ENCODE measurements at places on chromosomes 7 and 10.

GRCh38 chr10:94423627-94424026, 21.3 kb downstream of the TBC1D12 start:
- peak; percentile 24 for DNase-seq

GRCh38 chr7:31796375-31796774, 109.4 kb downstream of the PPP1R17 start:
- no peak for DNase-seq

DNA sequence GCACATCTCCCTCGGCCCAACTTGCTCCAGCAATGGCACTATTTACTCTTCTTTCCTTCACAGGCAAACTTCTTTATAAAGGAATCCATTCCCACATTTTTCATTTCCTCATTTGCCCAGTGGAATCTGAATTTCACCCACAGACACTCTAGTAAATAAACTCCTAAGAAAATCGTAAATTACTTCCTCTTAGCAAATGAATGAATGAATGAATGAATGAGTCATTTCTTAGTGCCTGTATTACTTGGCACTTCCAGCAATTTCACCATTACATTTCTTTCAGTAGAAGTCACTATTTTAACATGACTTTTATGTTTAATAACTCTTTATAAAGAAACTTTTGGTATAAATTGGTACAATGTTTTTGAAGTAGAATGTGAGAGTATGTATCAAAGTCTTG, 55.7 kb downstream of the DDC start:
- no peak for DNase-seq

GRCh38 chr10:4046030-4046429, 261.0 kb upstream of the KLF6 start:
- no peak for DNase-seq

GRCh38 chr10:74871595-74872382, 45.4 kb downstream of the KAT6B start:
- no peak for DNase-seq

- peak; percentile 19 for DNase-seq
These were observed 34.9 kb downstream of the TAX1BP1 start for GRCh38 chr7:27774717-27775328.

GRCh38 chr7:7533831-7534430, 1.7 kb downstream of the COL28A1 start:
- DNase-seq = no peak

GRCh38 chr10:89867964-89868363, 166.6 kb downstream of the KIF20B start:
- DNase-seq = no peak

GRCh38 chr7:33458581-33458980, 329.2 kb downstream of the BBS9 start:
- no peak for DNase-seq

- DNase-seq = peak; percentile 48
These were observed 169.3 kb upstream of the AKR1E2 start for GRCh38 chr10:4656576-4657194.

DNA sequence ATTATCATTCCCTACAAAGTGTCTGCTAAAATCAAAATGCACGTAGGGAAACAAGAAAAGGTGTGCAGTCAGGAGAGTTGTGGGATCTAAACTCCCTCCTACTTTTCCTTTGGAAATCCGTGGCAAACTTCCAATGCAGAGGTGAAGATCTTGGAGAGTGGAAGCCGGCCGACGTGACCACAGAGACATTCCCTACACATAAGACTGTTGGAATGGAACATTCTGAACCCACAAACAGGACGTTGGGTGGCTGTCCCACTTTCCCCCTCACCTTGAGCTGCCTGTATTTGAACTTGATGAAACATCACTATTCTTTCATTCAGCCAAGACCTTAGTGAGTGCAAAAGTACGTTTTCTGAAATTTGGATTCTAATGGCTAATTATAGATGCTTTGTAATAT, 65.9 kb downstream of the PRKCQ start:
- DNase-seq = no peak

DNA sequence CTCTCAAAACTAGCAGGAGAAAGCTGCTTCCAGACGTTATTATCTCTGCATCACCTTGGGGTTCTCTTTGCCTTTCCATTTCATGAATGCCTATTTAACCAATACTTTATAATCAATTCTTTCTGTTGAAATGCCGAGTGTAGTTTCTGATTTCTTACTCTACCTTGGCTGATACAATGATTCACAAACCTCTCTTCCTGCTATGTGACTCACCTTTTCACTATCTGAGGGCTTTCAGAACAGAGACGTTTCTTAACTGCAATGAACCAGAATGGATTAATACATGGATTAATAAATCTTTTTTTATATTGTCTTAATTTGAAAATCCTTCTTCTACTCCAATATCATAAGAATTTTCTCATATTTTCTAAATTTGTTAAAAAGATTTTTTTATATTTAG, 46.4 kb upstream of the ZNF746 start:
- no peak for DNase-seq

- DNase-seq = peak; percentile 60
These were observed 37.2 kb downstream of the PIK3AP1 start for GRCh38 chr10:96683065-96683464.

- DNase-seq = peak; percentile 14
These were observed 291.9 kb downstream of the GFRA1 start for GRCh38 chr10:115981081-115981480.

- no peak for DNase-seq
These were observed 128.4 kb upstream of the FZD1 start for GRCh38 chr7:91135703-91136430.

- DNase-seq = no peak
These were observed 10.5 kb upstream of the C10orf71 start for GRCh38 chr10:49288341-49289065.

- no peak for DNase-seq
These were observed 1.5 kb upstream of the MIOS start for GRCh38 chr7:7565018-7565680.

DNA sequence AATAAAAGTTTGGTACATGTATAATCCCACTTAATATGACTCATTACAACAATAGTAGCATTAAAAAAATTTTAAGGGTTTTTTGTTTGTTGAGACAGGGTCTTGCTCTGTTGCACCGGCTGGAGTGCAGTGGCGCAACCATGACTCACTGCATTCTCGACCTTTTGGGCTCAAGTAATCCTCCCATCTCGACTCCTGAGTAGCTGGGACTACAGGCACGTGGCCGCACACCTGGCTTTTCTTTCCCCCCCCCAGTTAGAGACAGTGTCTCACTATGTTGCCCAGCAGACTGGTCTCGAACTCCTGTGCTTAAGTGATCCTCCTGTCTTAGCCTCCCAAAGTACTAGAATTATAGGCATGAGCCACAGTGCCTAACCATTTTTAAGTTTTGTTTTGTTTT, 40.7 kb downstream of the KMT2C start:
- DNase-seq = no peak

- peak; percentile 41 for DNase-seq
These were observed 48.0 kb upstream of the AQP1 start for GRCh38 chr7:30863706-30864035.

DNA sequence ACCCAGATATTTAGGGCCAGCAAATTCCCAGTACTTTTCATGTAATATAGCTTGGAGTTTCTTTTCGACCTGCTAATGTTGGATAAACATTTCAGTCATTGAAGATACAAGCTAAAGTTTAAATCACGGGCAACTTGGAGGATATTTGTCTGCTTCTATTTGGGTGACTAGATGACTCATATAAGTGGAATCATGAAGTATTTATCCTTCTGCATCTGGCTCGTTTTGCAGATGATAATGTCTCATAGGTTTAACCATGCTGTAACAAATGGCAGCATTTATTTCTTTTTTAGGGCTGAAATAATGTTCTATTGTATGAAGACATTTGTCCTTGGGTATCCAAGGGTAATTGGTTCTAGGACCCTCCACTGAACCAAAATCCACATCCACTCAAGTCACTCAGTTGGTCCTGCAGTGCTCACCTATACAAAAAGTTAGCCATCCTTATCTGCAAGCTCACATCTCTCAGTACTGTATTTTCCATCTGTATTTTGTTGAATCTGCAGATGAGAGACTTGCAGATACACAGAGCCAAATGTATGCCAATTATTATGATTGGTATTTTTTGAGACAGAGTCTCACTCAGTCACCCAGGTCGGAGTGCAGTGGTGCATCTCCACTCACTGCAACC, 187.2 kb upstream of the CSTF2T start:
- peak; percentile 52 for DNase-seq

- DNase-seq = no peak
These were observed 37.8 kb downstream of the SFMBT2 start for GRCh38 chr10:7373039-7373438.

DNA sequence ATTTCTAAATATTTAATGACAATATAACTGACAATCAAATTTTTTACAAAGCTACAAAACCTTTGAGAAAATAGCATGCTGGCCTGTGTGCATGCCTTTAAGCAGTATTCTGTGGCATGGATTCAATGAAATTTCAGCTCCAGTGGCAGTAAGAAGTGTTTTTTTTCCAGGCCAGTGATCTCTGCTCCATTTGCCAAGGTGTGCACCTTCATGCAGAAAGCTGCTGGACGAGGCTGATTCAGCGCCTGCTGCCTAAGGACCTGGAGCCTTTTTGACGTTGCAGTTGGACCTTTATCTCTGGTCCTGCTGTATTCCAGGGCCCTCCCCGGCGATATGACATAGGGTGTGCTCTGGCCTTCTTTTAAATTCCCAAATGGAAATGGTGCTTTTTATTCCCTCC, 26.6 kb downstream of the VWC2 start:
- DNase-seq = no peak

DNA sequence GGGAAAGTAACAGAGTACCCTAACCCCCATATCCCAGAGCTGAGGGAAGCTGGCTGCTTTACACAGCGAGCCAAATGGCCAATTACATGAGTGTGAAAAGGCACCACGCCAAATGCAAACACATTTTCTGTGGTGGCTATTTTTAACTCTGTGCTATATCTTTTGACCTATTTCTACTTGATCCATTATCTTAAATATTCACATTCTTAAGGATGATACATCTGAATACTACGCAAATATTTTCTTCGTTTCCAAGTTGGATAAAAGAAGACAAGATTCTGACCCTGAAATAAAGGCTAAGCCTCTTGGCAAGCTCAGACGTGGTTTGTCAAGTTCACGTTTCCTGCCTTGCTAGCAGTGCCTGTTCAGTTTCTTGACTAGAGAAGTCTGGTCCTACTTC, 146.7 kb upstream of the TMEM196 start:
- no peak for DNase-seq

GRCh38 chr7:28318101-28318762, 94.1 kb upstream of the CREB5 start:
- DNase-seq = no peak

- DNase-seq = no peak
These were observed 996.4 kb upstream of the AUTS2 start for GRCh38 chr7:68601826-68602225.

GRCh38 chr7:3272691-3273141, 28.3 kb upstream of the SDK1 start:
- DNase-seq = no peak
